ENCODE measurements at places on chromosomes 4 and X.

- no peak for DNase-seq
Measured at GRCh38 chr4:55819634-55820033, at the start of gene EXOC1L. Gene EXOC1L, plus strand, starts transcription at chr4:55819790. Its CDS starts 237 bp downstream, at chr4:55820027.

DNA sequence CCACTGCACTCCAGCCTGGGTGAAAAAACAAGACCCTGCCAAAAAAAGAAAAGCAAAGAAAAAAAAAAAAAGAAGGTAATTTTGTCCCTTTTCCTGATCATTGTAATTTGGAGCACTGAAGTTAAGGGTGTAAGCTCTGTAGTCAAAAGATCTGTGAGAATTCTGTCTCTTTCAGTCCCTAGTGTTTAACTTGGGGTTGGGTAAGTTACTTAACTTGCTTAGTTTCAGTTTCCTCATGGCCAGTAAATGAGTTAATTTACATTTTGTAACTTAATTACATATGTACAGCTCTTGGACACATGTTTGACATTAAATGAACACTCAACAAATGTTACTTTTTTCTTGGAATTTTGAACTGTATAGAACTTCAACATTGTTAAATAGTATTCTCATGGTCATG lies 10.9 kb upstream of the UBE2K start:
- DNase-seq = no peak

- DNase-seq = no peak
Measured at GRCh38 chr4:143377611-143378099, 41.0 kb downstream of the GAB1 start.

DNA sequence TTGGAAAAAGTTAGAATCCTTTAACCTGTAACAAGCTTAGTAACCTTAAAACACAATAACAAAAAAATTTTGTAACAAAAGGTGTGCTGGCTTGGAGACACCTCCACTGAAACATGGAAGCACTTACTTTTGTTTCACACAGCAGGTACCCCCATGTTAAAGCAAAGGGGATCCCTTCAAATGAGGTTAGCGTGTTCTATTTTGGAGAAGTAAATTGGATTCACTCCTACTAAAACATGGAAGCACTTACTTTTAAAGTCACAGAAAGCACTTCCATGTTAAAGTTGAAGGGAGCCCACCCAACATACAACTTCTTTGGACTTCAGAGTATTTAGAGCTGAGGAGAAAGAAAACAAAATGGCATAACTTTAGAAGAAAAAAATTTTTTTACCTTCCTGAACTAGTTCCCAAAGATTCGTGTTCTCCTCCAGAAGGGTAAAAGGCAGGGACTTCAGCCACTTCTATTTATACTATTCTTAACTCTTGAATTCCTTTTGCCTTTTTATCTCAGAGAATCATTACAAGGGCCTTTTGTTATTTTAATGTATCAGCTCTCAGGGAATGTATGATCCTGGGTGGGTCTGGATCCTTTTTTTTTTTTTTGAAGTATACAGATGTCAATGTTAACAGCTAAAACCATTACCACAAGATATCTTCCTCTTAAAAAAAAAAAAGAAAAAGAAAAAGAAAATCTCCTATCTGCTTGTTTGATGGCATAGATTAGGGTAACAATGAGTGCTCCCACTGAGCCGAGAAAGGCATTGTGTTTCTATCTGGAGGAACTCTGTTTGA lies 11.5 kb downstream of the LARP7 start:
- no peak for DNase-seq

GRCh38 chrX:152861116-152861515 lies 30.3 kb downstream of the NSDHL start:
- no peak for DNase-seq

GRCh38 chr4:45539142-45539814 lies 584.6 kb downstream of the GABRG1 start:
- DNase-seq = no peak

Measured in smooth muscle cell of the brain vasculature (primary cell).